Activated CD4-positive, alpha-beta T cell treated with anti-CD3 and anti-CD28 coated beads, Interleukin-2, amount 10 ng/mL, durations not matched to agents 24 days and 14 days (primary cell): ENCODE measurements at places on chromosomes 1 and 21. TPM values are rescaled to one million over a fixed set of nuclear protein-coding genes. Genes with fewer than 3 reads are reported as not detected.

- H3K4me1 ChIP-seq = peaks cover 11% of the 10 kb centered on the region
- no peak overlapping the region for H3K4me3 ChIP-seq
- H3K27me3 ChIP-seq = no peaks in the 10 kb centered on the region
- no peak overlapping the region for H3K27ac ChIP-seq
- DNase-seq = no peak
Observed at GRCh38 chr1:33363470-33363861, 42.6 kb upstream of the A3GALT2 start.

- no peak for DNase-seq
- H3K27me3 ChIP-seq = no peaks in the 10 kb centered on the region
- no peak overlapping the region for H3K4me3 ChIP-seq
- peak overlapping the region; percentile 22 for H3K27ac ChIP-seq
- H3K36me3 ChIP-seq = peaks cover 74% of the 10 kb centered on the region
Observed at GRCh38 chr1:41539418-41539805, 54.9 kb upstream of the EDN2 start.

- H3K27ac ChIP-seq = no peak overlapping the region
- no peak for DNase-seq
- H3K27me3 ChIP-seq = peaks cover 2% of the 10 kb centered on the region
- no peak overlapping the region for H3K4me3 ChIP-seq
- peaks cover 28% of the 10 kb centered on the region for H3K4me1 ChIP-seq
Observed at GRCh38 chr1:206960676-206961386, 9.4 kb downstream of the FCAMR start.

The SLC22A15 gene
- total RNA-seq = 0.23 and 0.36 TPM in 2 replicates
